CD4-positive, alpha-beta T cell treated with Interferon alpha-2 for 1 hour (primary cell): ENCODE measurements at places on chromosomes 11 and 22.

GRCh38 chr11:1089738-1090599 is 15.3 kb downstream of the MUC2 start:
- DNase-seq = no peak

DNA sequence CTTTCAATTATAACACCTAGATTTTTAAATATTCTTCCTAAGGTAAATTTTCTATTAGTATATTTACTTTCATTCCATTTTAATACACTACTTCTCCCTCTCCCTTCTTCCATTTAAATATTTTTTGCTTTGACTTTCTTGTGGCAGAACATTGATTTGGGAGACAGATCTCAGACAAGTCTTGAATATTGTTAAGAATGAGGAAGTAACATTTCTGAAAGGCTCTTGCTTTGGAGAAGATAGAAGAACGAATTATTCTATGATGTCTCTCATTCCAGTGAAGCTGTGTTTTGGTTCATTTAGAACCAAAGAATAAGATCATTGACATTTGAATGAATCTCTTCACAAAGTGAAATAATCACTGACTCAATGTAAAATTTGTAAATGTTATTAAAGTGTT is 2.4 kb downstream of the IPO7 start:
- no peak for DNase-seq

- no peak for DNase-seq
These were observed 335.7 kb downstream of the DDX10 start for GRCh38 chr11:109000531-109000930.

DNA sequence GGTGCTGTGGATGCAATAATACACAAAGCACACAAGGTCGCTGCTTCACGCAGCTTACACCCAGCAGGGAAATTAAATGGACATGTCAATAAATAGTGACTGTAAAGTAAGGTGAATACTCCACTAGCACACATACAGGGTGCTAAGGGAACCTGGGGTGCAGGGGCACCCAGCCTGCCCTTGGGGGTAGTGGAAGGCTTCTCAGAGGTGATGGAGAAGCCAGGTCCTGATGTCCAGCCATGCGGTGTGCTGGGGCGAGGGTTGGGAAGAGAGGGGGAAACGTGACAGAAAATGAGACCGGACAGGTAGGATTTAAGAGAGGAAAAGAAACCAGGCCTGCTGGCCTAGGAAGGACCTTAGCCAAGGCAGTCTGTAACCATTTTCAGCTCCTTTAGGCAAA is 200.5 kb downstream of the GRIK4 start:
- DNase-seq = no peak

GRCh38 chr11:99601179-99601578 is 580.4 kb downstream of the CNTN5 start:
- no peak for DNase-seq

GRCh38 chr22:36447632-36448031 is 33.8 kb downstream of the TXN2 start:
- peak; percentile 13 for DNase-seq

GRCh38 chr22:24550028-24550901 is 4.7 kb downstream of the GUCD1 start:
- DNase-seq = no peak

GRCh38 chr11:106828576-106828975 is 189.7 kb downstream of the GUCY1A2 start:
- no peak for DNase-seq

GRCh38 chr11:77156396-77157195 is 28.6 kb downstream of the MYO7A start:
- DNase-seq = no peak

- DNase-seq = no peak
These were observed at the start of gene SMIM45 for GRCh38 chr22:41951898-41952474. Gene SMIM45 (plus strand): TSS chr22:41952150.

DNA sequence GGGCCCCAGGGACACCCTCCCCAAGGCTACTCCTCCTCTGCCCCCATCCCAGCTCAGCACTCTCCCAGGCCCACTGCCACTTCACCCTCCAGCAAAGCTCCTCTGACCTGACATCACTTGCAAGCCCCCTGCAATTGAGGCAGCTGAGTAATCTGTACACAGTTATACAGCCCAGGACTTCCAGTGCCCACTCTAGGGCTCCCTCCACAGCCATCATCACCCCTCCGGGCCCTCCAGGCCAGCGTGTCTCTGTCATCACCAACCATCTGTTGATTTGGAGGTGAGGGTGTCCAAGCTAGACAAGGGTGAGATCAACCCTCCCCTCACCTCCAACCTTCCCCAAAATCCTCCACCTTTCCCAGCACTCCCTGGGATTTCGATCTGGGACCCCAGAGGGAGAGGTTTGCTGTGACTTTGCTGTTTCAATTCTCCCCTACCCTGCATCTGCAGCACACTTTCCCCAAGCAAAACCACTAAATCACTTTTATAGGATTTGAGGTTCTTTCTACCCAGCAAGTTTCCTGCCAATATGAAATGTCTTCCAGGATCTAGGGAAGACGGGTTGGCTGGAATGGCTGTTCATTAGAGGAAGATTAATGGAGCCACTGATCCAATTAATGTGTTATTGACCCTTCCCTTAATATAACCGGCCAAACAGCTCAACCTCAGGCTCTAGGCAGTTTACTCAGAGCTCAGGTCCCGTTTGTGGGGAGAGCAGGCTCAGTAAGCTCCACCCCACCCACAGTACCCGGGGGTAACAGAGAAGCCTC is 92.9 kb downstream of the CHST1 start:
- DNase-seq = no peak

DNA sequence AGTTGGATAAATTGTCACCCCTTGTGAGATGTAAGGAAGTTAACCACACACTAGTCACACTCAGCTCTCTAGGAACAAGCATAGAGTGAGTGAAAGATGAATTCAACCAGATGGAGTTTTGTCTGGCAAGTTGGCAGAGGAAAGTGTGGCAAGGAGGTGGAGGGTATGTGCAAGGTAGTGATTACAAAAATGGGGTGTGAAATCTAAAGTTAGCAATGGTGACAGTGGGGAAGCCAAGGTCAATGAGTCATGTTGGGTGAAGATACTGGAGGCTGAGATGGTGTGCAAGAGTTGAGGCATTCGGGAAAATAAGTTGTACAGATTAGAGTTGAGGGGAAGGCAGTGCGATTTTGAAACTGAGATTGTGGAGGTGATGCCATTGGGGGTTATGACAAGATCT is 33.7 kb downstream of the MRGPRX2 start:
- DNase-seq = no peak

DNA sequence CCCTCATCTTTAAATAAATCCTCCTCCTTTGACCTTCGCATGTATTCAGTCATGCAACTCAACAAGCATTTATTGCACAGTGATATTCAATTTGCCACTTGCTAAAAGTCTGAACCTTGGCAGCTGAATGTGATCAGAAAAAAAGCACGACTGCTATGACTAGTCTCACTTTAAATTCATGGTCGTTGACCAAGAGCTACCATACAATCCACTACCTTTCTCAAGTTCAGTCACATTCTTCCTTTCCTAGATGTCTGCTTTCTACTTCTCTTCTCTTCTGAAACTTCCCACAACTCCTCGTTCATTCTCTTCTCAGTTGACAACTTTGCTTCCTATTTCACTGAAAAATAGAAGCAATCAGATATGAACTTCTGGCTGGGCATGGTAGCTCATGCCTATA is 2.0 kb upstream of the SAA1 start:
- no peak for DNase-seq

DNA sequence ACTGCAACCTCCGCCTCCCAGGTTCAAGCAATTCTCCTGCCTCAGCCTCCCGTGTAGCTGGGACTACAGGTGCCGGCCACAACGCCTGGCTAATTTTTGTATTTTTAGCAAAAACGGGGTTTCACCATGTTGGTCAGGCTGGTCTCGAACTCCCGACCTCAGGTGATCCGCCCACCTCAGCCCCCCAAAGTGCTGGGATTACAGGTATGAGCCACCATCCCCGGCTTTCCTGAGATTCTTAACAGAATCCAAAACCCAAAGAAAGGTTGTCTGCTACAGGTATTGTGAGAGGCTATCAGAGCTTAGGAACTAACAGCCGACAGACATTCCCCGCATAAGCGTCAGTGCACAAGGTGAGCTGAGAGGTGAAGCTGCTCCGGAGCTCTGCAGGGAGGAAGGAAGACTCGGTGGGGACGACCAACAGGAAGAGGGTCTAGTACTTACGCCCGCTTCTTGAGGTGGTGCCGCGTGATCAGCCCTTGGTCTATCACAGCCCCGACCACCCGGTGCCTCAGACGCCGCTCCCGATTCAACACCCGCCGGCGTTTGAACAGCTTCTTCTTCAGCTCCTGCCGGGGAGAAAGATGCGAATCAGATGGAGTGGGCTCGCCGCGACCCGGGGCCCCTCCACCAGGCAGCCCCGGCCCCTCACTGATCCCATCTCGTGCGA is 470 bp downstream of the C11orf98 start:
- DNase-seq = peak; percentile 67

- DNase-seq = no peak
These were observed 547.3 kb upstream of the CADM1 start for GRCh38 chr11:116051494-116051893.

- no peak for DNase-seq
These were observed 997.8 kb upstream of the CHORDC1 start for GRCh38 chr11:91220476-91221202.

GRCh38 chr11:77191823-77192495 is 63.9 kb downstream of the MYO7A start:
- peak; percentile 25 for DNase-seq

DNA sequence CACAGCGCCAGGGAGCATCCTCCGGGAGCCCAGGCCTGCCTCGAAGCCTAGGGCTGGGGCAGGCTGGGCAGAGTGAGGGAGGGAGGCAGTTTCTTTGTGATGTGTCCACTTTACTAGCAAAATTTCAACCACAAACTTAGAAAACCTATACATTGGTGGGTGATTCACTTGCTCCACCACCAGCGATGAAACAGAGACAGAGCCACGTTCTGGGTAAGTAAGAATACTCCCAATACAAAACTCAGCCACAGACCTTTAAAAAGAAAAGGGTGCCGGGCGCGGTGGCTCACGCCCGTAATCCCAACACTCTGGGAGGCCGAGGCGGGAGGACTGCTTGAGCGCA is 22.3 kb downstream of the CDKN1C start:
- DNase-seq = no peak
